ENCODE measurements at places on chromosomes 12 and 14. TPM values are rescaled to one million over a fixed set of nuclear protein-coding genes. Genes with fewer than 3 reads are reported as not detected.

SLC2A14 gene
- 5.4 TPM for total RNA-seq

CD163 gene
- total RNA-seq, result 943 TPM

DNA sequence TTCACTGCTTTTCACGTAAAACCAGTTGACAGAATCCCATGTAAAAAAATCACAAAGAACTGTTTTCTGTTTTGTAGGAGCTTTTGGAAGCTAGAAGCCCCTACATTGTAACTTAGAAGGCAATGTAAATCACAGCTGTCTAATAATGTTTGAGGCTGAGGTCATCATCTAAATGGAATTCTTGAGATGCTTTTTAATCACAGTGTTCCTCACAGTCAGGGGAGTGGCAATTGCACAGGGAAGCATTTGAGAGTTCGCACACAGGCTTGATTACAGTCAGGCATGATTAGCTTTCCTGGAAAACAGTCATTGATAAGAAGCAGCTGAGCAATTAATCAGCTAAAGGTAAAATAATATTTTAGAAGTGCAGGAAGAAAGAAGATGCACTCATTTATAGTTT is 2.9 kb downstream of the SLC17A8 start:
- DNase-seq, result no peak

DNA sequence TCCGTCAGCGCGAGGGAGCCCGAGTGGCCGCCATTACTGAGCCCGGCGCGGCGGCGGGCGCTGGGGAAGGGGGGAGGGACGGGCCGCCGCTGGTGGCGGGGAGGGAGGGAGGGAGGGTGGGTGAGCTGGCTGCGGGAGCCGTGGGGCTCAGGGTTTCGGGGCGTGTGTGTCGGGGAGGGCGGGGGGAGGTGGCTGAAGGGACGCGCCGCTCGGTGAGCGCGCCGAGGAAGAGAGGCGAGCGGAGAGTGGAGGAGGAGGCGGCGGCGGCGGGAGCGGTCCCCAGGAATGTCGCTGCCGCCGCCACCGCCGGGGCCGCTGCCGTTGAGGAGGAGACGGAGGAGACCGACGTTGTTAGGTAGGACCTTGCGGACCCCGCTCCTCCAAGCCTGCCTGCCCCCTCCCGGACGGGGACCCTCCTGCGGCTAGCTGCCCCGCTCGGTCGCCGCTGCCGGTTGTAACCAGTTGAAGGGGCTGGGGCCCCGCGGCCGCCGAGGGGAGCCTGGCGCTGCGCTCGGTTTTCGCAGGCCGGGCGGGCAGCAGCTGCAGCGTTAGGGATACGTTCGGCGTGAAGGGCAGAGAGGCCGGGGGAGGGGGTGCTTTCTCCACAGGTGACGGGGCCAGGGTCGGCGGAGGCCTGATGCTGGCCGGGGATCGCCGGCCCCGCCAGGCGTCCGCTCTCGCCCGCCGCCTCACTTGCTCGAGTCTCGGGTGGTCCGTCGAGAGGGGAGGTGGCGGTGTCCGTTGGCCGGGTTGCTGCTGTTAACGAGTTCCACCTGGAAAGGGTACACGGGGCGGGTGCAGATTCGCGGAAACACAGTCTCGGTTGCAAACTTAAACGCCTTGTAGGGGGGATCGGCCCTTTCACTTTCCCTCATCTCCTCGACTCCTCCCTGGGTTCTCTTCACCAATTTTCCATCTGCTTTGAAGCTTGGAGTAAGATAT is at the start of gene ARHGAP5:
Gene ARHGAP5 (plus strand): TSS at position 224 of the 942 bp plus-strand sequence. CDS start 13,366 bp downstream, outside the sequence.
- DNase-seq, result peak; percentile 91

FGF6 gene
- total RNA-seq, result not detected

DNA sequence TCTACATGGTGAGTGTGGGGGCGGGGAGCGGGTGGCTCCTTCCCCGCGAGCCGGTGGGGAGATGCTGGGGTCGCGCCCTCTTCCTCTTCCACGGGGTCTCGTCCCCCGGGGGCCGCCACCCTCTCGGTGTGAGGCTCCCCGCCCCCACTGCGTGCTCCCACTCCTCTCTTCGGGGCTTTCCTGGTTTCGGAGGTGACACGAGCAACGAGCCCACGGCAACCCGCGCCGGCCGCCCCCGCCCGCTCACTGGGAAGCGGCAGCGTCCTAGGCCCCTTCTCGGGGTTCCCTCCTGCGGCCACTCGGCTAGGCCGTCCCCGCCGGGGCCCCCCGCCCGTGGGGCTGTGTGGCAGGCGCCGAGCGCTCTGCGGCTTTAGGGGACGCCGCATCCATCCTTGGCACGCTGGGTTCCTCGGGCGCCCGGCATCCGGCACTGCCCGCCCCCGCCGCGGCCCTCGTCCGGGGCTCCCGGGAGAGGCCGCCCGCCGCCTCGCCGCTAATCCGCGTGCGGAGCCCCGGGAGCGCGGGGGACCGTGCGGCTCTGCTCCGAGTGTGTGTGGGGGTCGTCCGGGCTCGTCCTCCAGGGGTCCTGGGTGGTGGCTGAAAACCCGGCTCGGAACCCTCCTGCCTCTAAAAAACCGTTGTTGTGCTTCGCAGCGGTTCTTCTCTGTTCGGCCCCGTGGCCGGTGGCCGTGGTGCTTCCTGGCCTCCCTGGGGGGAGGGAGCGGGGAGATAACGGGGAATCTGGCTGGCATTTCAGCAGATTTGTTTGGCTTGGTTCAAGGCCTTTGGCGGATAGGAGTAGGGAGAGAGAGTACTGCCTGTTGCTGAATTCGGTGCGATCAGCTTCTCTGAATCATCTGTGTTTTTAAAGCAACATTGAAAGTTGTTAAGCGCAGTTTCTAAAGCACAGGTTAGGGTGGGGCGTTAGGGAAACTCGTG is 1.0 kb downstream of the PCNX1 start:
- no peak for DNase-seq

- no peak for DNase-seq
These were observed 1.6 kb downstream of the ANHX start for GRCh38 chr12:133233993-133234564.

DNA sequence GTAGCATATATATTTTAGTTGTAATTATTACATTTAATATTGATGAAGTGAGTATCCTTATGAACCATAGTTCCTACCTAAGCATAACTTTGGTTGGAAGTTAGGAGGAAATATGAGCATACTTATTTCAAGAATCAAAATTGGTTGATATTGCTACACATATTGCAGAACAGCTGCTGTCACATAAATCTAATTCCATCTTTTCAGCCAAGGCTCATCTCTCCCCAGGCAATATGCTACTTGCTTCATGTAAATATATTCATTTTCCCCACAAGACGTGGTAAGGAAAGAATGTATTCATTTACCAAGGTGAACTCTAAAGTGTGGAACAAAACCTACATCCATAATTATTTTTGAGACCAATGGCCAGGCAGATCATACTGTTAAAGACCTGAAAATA is 62.5 kb upstream of the HIF1A start:
- no peak for DNase-seq

GRCh38 chr14:54294802-54295201 is 102.0 kb upstream of the CDKN3 start:
- DNase-seq, result no peak

DNA sequence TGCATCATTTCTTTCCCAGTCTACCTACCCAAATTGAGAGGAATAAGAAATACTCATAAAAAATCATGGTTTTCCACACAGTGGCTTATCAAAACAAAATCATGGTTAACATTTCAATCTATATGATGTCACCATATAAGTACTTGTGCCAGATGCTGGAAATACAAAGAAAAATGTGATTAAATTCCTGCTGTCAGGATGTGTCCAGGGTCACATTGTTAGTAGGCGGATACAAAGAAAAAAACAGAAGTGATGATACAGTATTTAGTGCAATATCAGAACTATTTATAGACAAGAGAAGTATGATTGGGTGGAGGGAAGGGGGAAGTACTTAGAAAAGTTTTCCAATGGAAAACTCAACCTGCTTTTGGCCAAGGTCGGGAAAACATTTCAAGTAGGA is 47.0 kb upstream of the OR6J1 start:
- no peak for DNase-seq

RILPL2 gene
- total RNA-seq, result 10.4 TPM

RNASE3 gene
- 0.80 TPM for total RNA-seq

GRCh38 chr12:43861015-43861839 is 25.3 kb downstream of the TMEM117 start:
- no peak for DNase-seq

REP15 gene
- 2.3 TPM for total RNA-seq

DNA sequence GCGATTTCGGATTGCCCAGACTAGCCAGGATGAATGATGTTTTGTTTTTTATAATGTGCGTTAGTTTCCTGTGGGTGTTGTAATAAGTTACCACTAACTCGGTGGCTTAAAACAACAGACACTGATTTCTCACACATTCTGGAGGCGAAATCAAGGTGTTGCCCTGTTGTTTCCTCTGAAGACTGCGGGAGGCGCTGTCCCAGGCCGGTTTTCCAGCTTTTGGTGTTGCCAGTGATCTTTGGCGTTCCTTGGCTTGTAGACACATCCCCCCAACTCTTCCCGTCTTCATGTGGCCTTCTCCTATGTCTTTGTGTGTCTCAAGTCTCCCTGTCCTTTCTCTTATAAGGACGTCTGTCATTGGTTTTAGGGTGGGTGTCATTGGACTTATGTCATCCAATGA is 267.7 kb downstream of the AACS start:
- no peak for DNase-seq

DNA sequence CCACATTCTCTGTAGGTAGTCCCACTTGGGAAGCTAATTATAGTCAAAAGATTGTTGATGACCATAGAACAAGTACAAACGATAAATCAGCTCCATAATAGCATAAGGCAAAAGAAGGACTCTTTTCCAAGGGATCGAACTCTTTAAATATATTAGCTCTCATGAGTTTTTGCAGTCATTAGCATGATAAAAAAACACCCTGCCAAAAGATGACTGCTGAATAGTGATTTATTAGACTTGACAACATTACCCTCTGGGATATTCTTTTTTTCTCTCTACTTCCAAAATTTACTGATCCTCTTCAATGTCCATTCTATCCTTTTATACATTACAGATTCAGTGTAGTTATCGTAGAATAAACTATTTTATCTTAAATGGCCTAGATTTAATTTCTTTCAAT is 14.2 kb downstream of the EPYC start:
- DNase-seq, result no peak

KRT72 gene
- not detected for total RNA-seq

Data from mesenteric fat pad (tissue), 1 donor.